ENCODE measurements at places on chromosomes 3 and 15.

- DNase-seq, result no peak
These were observed 20.2 kb downstream of the CPOX start for GRCh38 chr3:98573181-98573728.

- no peak for DNase-seq
These were observed 44.8 kb downstream of the SERPINI1 start for GRCh38 chr3:167780214-167780883.

DNA sequence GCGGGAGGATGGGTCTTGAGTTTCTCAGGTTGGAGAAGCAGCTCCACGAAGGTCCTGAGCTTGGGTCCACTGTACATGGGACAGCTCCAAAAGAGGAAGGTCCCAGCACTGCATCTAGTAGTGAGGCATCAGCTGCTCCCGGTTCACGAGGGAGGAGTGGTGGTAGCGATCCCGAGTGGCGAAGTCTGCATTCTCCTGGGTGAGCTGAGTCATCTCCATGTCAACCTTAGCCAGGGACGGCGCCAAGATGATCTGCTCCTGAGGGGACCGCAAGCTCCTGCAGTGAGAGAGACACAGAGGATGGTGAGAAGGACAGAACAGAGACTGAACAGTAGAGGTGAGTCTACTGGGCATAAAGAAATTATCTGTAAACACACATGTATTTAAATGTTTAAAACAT, 28.0 kb upstream of the HEG1 start:
- DNase-seq, result no peak

DNA sequence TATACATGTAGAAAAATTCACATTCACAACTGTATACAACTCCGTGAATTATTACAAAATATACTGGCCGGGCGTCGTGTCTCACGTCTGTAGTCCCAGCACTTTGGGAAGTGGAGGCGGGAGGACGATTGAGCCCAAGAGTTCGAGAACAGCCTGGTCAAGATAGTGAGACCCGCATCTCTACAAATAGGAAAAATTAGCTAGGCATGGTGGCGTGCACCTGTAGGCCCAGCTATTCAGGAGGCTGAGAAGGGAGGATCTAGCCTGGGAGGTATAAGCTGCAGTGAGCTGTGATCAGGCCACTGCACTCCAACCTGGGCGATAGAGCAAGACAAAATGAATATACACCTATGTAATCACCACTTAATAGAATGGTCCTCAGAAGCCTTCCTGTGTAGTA, 1.3 kb downstream of the RAD51 start:
- no peak for DNase-seq

All from SW480 (cell line).